Stimulated activated CD4-positive, alpha-beta T cell treated with anti-CD3 and anti-CD28 coated beads, Interleukin-1b, Interleukin-23, amount 100 ng/mL, for 1 hour (primary cell): ENCODE measurements at places on chromosomes 16 and 17.

GRCh38 chr16:73161977-73162376 lies 114.0 kb upstream of the ZFHX3 start:
- DNase-seq, result no peak

GRCh38 chr17:73731733-73732132 lies 87.5 kb upstream of the SDK2 start:
- no peak for DNase-seq

DNA sequence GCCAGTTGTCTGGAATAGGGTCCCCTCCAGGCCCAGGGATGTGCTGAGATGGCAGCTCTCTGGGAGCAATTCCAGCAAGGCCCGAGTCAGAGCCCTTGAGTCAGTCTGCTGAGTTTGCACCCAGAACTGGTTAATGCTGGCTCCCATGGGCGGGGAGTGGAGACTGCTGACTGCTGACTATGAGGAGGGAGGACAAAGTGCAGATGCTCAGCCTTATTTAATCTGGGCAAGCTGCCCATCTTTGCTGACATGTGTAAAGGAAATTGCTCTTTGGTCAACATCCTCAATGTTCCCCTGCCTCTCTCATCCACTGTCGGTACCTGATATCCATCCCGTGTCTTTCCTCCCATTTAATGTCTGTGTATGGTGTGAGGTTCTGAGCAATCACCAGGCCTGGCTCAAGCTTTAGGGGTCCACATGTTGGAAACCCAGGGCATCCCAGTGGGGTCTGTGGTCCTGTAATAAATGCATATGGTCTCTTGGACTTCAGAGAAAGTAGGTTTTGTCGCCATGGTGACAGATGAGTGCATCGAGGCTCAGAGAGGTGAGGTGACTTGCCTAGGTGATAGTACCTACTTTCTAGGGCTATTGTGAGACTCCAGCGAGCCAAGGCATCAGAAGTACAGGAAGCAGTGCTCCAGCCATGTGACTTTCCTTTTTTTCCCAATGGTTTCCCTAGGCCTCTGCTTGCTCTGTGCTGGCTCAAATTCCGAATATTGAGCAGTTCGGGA lies 20.0 kb upstream of the RNF135 start:
- DNase-seq, result no peak

- DNase-seq, result no peak
Observed at GRCh38 chr17:48732688-48733629, 4.4 kb upstream of the HOXB13 start.

GRCh38 chr17:64345689-64346376 lies 44.8 kb downstream of the PECAM1 start:
- no peak for DNase-seq

- DNase-seq, result no peak
Observed at GRCh38 chr16:15913046-15913698, 24.8 kb upstream of the CEP20 start.

GRCh38 chr17:82879241-82879640 lies 39.4 kb upstream of the ZNF750 start:
- DNase-seq, result no peak

- no peak for DNase-seq
Observed at GRCh38 chr17:80959330-80960036, 32.2 kb upstream of the CHMP6 start.

GRCh38 chr17:68906638-68907037 lies 48.6 kb downstream of the ABCA8 start:
- no peak for DNase-seq

GRCh38 chr16:78639775-78640174 lies 540.3 kb downstream of the WWOX start:
- DNase-seq, result no peak

DNA sequence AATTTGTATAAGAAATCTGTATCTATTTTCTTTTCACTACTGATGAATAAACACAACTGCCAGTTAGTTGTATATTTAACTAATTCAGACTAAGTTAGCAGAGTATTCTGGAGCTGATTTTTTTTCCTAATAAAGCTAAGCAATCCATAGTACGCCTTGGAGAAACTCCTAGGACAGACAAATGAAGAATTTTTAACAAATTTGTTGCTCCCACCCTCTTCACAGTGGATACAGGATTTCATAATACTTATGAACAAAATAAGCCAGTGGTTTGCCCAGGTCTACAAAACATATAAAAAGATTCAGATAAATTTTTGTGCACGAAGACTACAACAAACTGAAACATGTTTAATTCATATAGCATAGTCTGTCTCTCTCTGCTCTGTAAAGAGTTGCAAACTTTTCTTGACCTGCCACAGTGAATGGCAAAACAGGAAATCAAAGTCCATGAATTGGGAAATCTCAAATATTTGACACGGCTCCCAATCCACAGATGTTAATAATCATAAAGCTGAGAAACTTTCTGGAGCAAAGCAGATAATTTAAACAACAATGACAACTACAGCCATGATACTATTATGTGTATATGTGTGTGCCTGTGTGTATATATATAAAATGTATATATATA lies 594 bp upstream of the ABCA6 start:
- DNase-seq, result no peak

- DNase-seq, result no peak
Observed at GRCh38 chr17:5798094-5798493, 213.8 kb upstream of the NLRP1 start.

DNA sequence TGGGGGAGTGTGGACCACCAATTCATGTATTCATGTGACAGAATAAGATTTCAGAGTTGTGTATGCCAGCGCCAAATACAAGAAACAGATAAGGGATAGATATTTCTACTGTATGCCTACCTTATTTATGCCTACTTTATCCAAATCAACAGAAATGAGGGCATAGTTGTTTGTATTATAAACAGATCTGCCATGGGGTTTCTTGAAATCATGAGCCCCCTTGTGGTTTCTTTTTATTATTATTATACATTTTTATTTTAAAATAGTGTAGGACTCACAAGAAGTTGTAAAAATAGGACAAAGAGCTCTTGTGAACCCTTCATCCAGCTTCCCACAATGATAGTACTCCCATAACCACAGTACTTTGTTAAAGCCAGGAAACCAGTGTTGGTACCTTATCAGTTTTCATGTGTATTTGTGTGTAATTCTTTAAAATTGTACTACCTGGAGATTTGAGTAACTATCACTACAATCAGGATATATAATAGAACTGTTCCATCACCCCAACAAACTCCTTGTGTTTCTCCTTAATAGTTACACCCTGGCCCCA lies 229.4 kb downstream of the CCDC182 start:
- no peak for DNase-seq

DNA sequence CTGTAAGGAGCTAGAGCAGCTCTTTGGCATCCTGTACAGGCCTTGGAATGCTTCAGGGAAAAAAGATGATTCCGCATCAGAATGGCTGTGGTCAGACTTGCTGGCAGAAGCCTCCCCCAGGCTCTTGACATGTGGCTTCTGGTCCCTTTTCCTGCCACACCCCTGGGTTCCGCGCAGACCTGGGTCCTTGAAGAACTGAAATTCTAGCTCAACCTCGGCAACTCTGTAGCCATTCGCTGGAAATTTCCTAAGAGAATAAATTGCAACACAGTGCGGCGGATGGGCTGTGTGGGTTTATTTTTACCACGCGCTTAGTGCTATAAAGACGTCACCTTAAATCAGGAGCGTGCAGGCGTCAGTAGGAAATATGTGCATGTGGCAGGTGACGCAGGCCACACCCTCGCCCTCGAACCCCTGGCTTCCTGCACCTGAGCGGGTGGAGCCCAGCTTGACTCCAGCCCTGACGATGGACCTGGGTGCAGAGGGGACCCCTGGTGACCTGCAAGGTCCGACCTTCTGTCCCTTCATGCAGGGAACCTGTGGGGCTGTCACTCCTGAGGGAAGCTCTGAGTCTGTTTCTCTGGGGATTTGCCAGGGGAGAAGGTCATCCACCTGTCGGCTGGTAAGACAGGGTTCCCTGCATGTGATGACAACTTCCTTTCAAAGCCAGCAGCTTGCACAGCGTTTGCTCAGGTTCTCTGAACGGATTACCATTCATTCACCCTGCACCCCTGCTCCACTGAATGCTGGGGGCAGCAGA lies 46.3 kb downstream of the METRNL start:
- no peak for DNase-seq

GRCh38 chr16:642189-643049 lies 791 bp downstream of the MCRIP2 start:
- no peak for DNase-seq

DNA sequence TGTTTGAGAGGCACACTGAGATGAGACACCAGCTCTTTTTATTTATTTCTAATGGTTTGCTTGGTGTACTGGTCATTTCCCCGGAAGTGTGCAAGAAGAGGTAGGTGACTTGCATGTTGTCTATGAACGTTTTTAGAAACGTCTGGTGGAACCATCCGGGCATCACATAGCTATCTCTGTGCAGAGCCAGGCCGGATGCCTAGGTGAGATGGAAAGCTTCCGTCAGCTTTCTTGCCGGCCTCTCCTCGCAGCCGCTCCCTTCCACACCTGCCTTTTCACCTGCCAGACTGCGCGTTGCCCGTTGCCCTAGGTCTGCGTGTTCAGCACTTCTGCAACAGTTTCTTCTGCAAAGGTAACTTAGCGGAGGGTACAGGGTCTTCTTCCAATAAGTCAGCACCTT lies 416.0 kb downstream of the WWOX start:
- no peak for DNase-seq
